CD4-positive, alpha-beta T cell (primary cell): ENCODE measurements at places on chromosomes 6 and 20.

GRCh38 chr6:170435766-170436165 lies 117.3 kb downstream of the PSMB1 start:
- no peak for DNase-seq

DNA sequence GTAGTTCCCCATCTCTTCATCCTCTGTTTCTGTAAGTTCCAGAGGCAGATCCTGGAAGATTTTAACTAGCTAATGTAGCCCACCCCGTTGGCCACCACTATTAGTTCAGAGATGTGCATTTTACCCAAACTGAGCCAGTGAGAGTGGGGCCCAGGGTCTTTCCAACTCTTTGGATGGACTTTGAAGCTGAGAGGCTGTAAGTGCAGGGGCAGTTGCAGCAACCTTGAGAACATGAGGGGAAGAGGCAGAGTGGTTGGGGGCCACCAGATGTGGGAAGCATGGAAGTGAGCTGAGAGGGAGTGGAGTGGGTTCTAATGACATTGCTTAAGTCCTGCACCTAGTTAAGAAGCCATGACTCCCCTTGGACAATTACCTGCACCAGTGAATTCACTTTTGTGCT lies 72.2 kb downstream of the CDH26 start:
- no peak for DNase-seq

- DNase-seq = no peak
Observed at GRCh38 chr20:33282991-33283555, at the start of gene BPIFB1. Gene BPIFB1 (plus strand): TSS chr20:33283214. CDS start chr20:33286074, 2,860 bp downstream.

- no peak for DNase-seq
Observed at GRCh38 chr6:32954986-32955802, 2.3 kb upstream of the HLA-DMA start.

DNA sequence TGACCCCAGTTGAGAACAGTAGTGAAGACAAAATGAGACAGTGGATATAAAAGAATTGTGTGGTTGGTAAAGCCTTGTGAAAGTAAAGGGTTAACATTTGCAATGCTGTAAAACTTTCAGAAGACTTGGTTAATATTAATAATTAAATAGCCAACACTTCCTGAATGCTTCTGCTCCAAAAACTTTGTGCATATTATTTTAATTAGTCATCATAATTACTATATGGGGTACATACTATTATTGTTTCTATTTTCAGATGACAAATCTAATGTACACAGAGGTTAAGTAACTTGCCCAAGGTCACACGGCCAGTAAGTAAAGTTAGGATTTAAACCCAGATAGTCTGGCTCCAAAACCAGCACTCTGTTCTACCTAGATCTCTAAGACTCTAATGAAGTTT lies 291.3 kb downstream of the OGFRL1 start:
- no peak for DNase-seq

GRCh38 chr6:125717120-125717731 lies 32.2 kb upstream of the HEY2 start:
- no peak for DNase-seq

- no peak for DNase-seq
Observed at GRCh38 chr6:18429655-18430297, 42.6 kb downstream of the RNF144B start.

DNA sequence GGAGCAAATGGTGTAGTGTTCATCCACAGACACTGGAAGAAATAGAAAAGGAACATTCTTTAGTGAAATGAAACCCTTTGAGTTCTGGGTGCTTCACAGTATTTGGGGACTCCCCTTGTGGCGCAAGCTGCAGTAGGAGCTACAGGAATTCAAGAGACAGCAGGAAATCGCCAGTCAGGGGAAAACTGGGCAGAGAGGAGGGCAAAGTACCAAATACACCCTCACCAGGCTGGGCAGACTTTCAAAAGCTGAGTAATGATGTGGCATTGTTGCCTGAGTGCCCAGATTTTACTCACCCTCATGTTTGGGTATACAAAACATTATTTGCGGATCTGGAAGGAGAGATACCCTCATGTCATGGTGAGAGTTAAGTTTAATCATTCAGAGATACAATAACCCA lies 97.9 kb downstream of the SOD2 start:
- no peak for DNase-seq

DNA sequence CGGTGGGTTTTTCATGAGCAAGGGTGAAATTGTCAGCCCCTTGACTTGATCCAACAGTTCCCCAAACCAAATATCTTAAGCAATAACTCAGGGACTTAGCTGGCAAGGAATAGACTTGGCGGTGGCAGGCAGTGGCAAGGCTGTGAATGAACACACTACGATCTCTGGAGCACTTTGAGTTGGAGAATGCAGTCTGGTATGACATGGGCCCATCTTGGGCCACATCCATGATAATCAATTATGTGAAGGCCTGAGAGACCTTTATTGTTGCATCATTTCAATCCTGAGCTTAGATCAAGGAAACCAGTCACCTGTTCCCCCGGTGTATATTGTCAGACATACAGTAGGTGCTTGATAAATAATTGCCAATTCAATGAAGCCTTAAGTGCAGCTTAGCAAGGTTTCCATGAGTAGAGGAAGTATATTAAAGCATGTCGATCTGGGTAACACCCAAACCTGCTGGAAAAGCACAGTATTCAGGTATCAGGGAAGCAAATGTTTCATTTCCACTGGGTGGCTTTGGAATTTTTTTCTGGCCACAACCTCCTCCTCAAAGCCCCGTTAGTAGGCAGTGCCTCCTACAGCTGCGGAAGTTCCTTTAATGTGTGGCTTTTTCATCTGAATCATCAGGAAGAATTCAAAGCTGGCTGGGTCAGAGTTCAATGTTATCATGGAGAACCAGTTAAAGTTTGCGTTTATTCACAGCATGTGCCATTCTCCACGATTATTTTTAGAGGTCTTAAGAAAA lies 10.2 kb downstream of the CASS4 start:
- no peak for DNase-seq

DNA sequence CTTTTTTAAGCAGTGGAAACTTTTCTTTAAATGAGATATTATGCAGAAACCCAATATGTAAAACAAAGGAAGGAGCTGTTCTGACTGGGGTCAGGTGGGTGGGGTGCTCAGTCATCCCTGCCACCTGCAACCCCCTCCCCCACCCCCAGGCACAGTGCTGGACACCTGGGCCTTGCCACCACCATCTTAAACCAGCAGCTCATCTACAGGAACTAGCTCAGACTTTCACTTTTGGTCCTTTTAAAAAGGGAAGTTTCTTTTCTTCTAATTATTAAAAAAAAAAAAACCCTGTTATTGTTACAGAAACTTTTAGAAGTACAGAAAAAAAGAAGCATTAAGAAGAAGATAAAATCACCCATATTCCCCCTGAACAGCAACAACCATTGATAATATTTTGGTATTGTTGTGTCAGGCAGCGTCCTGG lies 37.1 kb downstream of the PPP1R16B start:
- DNase-seq = peak; percentile 70

- no peak for DNase-seq
Observed at GRCh38 chr6:79787626-79788025, 156.5 kb downstream of the SH3BGRL2 start.

DNA sequence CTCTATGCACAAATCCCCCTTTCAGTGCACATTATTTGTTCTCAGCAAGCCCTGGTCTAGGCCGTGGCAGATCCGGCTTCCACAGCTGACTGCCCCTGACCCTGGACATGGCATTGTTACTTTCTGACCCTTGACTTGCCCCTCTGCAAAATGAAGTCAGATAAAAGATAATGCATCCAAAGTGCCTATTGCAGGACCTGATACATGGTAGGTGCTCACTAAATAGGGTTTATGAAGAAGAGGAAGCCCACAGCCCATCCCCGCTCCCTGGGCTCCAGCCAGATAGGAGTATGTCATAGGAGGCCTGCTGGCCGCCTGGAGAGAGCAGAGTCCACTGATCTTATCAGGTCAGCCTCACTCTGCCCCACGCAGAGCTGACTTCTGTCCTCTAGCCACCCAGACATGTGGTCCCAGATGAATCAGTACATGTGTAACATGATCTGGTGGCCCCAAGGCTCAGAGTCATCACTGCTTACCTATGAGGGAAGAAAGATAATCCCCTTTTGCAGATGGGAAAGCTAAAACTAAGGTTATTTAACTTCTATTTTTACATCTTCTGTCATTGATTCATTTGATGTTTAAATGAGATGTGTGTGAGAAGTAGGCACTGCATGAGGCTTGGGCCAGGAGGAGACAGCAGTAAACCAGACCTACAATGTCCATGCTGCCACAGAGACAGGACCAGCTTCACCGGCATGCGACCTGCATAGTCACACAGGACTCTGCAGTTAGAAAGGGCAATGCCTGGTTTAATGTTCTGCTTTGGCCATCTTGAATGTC lies 20.4 kb downstream of the MAFB start:
- DNase-seq = no peak

DNA sequence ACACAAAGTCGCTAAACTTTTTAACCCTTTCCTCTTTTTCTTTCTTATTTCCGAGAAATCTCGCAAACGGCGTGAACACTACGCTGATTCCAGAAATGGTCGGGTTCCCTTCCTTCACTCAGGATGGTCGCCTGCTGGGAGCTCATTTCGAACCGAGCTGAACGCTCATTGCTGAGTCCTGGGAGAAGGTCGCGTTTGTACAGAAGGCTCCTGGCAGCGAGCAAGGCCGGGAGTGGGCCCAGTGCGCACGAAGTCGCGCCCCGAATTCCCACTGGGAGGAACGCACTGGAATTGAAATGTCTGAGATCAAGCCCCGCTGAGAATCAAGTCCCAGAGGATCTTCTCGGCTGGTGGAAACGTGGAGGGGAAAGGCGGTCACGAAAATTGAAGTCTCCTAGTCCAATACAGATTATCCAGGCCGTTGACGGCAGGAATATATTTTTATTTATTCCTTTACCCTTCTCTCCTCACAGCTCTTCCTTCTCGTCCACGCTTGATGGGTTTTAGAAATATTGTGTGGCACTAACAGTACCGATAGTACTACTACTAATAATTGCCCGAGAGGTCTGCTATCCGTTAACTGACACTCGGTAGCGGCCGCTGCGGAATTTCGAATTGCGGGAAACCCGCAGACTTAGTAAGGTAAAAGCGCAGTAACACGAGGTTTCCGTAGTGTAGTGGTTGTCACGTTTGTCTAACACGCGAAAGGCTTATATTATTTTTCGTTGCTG lies 207.2 kb upstream of the ZNF184 start:
- DNase-seq = no peak
